ENCODE measurements at places on chromosomes 13 and 19.

GRCh38 chr13:40657307-40657706 lies 9.1 kb downstream of the FOXO1 start:
- no peak for DNase-seq

DNA sequence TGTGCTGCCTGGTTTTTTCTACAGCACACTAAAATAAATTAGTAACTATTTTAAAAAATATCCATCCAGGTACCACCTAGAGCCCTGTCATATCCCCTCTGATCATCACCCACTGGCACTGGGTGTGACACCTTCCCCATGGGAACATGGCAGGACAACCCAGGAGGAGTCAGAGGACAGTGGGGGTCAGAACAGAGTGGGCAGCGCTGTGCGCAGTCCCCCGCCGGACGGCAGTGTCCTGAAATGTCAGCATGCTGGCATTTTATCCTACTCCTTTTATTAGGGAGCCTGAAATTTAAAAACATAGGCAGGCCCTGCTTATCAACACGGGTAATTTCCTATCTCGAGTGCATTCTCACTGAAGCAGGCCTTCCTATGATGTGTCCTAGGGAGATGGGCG lies 42.1 kb upstream of the GAS6 start:
- DNase-seq: no peak

DNA sequence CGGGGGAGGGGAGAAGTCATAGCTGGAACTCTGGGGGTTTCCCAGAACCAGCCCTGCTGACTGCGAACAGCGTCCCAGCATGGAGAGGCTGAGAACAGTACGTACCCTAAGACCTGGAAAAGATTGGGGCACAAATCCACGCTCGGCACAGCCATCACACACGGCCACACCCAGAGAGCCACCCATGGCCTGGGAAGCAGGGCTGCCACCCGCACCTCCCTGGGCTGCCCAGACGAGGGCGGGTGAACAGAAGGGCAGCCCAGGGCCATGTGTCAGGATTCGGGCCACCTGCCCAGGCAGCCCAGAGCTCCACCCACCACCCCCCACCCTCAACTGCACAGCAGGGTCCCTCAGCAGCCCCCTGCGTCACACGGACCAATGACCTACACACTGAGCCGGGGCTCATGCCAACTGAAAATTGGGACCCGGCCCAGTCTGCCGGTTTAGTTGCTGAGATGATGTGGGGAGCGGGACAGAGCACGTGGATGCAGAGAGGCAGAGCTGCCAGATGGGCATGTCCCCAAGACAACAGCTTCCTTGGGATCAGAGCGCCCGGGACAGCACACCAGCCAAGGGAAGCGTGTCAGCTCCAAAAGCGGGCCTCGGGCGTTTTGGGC lies 8.5 kb downstream of the UBXN6 start:
- DNase-seq: no peak

- DNase-seq: no peak
These were observed 318.6 kb downstream of the DCT start for GRCh38 chr13:94160875-94161274.

- DNase-seq: no peak
These were observed 20.0 kb upstream of the ZSCAN18 start for GRCh38 chr19:58117841-58118575.

DNA sequence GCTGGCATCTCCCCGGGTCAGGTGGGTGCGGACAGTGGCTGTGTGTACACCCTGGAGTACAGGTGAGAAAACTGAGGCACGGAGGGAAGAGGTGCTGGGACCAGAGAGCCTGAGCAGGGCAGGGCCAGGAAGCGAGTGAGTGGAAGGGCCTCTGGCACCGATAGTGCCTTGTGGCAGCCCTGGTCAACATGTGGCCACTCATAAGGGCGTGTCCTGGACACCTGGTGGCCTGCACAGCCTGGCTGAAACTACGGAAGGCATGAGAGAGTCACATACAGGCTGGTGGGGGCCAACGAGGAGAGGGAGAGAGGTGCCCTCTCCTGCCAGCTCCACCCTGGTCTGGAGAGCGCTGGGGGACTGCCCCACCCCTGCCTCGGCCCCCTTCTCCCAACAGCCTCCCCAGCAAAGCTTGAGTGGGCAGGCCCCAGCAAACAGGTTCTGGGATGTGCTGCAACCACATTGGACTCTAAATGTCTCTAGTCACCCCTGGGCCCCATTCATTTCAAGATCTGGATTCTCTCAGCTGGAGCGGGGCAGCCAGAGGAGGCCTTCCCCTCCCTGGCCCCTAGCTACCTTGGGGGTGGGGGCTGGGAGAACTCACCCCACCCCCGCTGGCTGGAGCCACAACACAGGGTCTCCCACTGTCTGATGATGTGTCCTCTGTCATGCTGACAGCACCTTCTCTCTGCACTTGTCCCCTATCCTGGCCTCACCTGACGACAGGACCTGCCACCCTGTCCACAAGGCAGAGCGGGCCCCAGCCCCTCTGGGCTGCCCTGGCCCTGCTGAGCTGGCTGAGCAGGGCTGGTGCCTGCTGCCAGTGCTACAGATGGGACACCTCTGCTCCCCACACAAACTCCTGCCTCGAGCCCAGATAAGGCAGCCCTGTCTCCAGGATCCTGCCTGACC lies 5.8 kb downstream of the CBARP start:
- no peak for DNase-seq

GRCh38 chr19:15290166-15290565 lies 42.2 kb downstream of the BRD4 start:
- no peak for DNase-seq

GRCh38 chr19:2055931-2056836 lies 5.1 kb upstream of the MKNK2 start:
- no peak for DNase-seq

DNA sequence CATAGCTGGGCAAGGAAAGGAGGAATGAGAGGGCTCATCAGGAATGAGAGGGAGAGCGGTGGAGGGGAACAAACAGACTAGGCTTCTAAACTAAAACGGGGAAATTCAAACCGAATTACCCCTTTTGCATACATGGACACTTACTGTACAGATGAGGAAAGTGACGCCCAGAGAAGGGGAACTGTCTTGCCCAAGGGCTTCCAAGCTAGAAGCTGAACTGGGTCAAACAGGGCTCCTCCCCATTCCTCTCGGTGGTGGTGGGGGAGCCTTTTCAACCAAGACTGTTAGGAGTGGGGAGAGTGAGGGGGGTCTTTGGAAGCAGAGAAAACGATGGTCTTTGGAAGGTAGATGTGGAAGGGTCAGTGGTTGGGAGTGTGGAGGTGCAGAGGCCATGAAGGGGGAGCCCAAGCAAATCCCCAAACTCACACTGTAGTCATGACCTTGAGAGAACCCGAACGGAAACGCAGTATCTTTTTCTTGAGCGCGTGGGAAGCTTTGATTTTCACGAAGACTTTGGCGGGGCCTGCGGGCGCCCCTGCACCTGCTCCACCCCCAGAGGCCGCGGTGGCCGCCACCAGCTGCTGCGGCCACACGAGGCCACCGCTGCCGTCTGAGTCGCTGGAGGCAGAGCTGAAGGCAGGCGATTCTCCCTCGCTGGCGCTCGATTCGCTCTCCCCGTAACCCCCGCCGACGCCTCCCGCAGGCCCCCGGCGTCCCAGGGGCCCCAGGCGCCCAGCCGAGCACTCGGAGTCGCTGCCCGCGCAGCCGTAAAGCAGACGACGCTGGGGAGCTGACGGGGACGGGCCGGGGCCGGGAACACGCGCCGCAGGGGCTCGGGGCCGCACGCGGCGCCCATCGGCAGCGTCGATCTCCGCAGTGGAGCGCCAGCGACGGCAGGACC lies 12.3 kb upstream of the GNG8 start:
- no peak for DNase-seq

GRCh38 chr13:109874484-109875454 lies 88.4 kb upstream of the IRS2 start:
- DNase-seq: no peak

- no peak for DNase-seq
These were observed 27.0 kb upstream of the CEACAM1 start for GRCh38 chr19:42555317-42555716.

- DNase-seq: peak; percentile 50
These were observed 829 bp downstream of the B3GLCT start for GRCh38 chr13:31200637-31200971.

GRCh38 chr13:79679334-79679733 lies 198.4 kb downstream of the NDFIP2 start:
- DNase-seq: no peak

DNA sequence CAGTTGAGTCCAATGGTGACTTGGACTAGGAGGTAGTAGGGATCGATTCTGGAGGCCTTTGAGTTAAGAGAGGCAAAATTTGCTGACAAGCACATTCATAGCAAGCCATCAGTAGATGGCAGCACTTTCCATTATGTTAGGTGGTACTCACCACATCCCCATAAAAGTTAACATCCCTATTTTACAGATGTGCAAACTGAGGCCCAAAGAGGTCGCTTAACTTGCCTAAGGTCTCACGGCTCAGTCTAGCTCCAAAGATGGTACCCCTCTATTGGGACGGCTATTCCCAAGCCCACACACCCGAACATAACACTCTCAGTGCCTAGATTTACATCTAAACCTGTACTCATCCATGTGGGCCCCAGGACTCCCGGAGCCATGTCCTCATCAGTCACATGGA lies 21.5 kb upstream of the FOSB start:
- no peak for DNase-seq

DNA sequence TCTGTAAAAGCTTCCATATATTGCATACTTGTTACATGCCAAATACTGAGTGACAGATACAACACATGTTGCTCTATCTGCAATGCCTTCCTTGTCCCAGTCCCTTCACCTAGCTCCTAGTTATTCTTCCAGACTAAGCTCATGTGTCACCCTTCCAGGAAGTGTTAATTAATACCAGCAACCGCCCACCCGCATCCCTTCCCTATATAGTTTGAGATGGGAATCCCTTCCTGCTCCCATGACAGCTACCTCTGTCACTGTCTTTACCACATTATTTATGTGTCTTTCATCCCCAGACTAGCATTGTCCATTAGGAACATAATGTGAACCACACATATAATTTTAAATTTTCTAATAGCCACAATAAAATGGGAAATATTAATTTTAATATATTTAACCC lies 49.5 kb upstream of the FRY start:
- no peak for DNase-seq

DNA sequence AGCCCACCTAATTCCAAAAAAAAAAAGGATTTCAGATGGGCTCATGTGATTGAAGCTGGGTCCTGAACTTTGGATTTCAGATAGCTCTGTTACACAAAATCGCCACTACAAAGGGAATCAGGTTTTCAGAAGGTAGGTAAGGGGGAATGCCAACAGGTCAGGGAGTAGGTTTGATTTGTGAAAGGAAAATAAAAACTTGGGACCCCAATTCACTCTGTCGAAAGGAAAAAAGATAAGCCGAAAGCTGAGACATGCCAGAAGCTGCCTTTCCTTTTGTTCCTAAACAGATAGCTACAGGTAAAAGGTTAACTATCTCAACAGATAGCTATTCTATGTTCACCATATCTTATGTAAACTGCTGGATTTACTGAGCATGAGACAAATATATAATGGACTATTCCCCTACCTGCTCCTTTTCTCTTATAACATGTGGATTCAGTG lies 4.0 kb downstream of the KRTDAP start:
- DNase-seq: no peak

DNA sequence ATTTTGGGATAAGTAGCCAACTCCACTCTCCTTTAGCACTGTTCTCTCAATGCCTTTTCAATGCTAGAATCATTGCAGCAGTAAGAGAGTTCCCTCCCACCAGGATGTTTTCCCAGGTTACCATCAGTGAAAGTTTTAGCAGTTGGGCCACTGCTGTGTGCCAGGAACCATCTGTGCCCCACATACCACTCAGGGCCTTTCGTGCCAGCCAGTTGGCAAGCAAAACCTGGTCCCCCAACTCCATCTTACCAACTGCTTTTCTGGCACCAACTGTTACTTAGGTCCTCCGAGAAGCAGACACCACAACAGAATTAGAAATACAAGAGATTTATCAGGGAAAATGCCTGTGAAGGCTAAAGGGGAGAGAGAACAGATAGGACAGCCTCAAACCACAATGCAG lies 533.4 kb upstream of the NBEA start:
- DNase-seq: no peak

- DNase-seq: no peak
These were observed 653.7 kb downstream of the DACH1 start for GRCh38 chr13:71213252-71213821.

- no peak for DNase-seq
These were observed 31.5 kb upstream of the IRS2 start for GRCh38 chr13:109817591-109818535.

DNA sequence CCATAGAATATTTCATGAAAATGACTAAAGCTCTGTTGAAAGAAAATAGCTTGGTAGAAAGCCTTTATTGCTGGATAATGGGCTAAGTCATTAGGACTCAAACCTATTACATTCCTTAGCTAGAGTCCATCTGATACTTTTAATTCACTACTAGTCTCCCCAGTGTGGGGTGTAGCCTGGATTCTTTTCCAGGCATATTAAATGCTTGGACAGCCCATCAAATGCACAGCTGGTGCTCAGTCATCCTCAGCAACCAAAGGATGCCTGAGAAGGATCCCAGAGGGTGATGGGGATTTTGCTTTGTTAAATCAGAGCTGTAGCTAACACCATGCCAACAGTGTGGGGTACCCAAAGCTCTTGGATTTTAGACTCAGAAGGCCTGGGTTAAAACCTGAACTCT lies 153.5 kb downstream of the DLEU7 start:
- DNase-seq: no peak

GRCh38 chr19:49342291-49342721 lies 7.1 kb downstream of the CD37 start:
- DNase-seq: no peak

DNA sequence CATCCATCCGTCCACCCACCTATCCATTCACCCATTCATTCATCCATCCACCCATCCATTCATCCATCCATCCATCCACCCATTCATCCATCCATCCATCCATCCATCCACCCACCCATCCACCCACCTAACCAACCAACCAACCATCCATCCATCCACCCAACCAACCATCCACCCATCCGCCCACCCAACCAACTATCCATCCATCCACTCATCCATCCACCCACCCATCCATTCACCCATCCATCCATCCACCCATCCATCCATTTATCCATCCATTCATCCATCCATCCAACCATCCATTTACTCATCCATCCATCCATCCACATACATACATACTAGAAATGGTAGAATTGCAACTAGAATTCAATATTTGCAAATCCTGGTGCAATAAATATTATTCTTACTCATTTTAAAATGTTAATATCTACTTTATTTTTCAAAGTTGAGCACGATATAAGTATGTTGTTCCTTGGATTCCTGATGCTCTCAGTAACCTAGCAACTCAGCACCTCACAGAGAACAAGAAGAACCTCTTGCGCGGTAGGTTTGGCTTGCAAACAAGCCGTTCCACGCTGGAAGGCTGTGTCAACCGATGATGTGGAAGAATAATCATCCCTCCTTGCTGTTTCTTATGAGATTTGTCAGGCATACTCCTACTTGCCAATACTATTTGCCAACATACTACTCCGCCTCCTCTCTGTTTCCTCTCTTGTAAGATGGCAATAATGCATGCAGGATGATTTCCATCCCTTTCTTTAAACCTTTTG lies 111.7 kb downstream of the GNG7 start:
- no peak for DNase-seq
